Sigmoid colon (tissue), 7 donors: ENCODE measurements at places on chromosomes 6 and 20.

- no peak for DNase-seq
These were observed 7.0 kb downstream of the UNC93A start for GRCh38 chr6:167298127-167298526.

DNA sequence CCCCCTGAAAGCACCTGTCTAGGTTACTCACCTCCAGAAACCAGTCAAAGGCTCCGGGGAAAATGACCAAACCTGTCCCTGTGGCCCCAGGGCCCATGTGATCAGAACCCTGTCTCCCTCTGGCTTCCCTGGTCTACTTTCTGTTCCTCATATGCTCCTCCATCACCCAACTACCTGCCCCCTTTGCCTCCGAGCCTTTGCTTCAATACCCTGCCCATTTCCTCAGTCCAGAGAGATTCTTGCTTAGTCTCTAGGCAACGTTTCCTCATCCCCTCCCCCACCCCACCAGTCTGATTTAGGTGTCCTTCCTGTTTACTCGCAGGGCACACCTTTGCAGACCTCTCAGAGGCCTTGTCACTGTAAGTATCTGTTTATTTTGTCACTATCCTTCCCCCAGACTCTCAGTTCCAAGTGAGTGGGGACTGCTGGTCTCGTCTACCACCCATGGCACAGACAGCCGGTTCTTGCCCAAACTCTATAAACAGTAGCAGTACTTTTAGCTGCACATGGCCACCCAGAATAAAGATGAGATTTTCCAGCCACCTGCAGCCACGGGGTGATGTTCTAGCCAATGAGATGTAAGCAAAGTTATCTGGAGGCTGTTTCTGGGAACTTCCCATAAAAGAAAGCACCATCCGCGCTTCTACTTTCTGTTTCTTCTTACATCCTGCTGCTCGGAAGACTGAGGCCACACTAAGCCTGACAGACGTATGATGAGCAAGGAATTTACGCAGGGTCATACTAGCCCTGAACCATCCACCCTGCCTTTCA lies 13.3 kb downstream of the ELOVL5 start:
- no peak for DNase-seq

DNA sequence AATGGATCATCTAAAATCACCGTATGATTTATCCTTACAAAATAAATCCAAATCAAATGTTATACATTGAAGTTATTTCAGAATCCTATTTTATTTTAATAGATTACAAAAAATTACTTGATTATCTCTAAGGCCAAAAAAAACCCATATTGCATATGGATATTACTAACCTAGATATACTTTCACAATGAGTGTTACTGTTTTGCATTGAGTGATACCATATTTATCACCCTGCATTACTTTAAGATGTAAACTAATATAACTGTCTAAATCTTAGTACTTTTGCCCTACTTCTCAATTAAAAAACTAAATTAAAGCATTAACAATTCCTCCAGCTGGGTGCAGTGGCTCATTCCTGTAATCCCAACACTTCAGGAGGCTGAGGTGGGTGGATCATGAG lies 11.1 kb downstream of the PPIL4 start:
- DNase-seq = no peak

GRCh38 chr6:145863988-145864616 lies 49.5 kb upstream of the FBXO30 start:
- no peak for DNase-seq

GRCh38 chr6:15361197-15361596 lies 115.3 kb downstream of the JARID2 start:
- DNase-seq = no peak

GRCh38 chr6:129510950-129511349 lies 199.0 kb downstream of the ARHGAP18 start:
- no peak for DNase-seq

DNA sequence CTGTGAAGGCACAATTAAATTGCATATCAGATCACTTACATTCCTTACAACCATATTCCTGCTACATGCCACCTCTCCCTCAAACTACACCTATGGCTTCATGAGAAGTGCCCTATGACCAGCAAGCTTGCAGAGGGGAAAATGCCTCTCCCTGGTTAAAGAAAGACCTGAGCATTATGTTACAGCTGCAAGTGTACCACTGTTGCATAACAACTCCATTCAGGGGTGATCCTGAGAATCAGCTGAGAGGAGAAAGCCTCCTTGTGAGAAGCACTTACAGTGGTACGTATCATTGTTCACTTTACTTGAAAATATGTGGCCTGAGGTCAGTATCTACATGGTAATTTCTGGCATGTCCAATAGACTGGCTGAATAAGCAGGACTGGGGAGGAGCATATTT lies 20.0 kb downstream of the PDSS2 start:
- DNase-seq = no peak

- DNase-seq = no peak
These were observed 6.9 kb upstream of the RSPO3 start for GRCh38 chr6:127111526-127111925.

GRCh38 chr6:149235130-149235561 lies 82.4 kb upstream of the TAB2 start:
- no peak for DNase-seq

GRCh38 chr20:43936104-43936770 lies 21.6 kb downstream of the TOX2 start:
- no peak for DNase-seq

DNA sequence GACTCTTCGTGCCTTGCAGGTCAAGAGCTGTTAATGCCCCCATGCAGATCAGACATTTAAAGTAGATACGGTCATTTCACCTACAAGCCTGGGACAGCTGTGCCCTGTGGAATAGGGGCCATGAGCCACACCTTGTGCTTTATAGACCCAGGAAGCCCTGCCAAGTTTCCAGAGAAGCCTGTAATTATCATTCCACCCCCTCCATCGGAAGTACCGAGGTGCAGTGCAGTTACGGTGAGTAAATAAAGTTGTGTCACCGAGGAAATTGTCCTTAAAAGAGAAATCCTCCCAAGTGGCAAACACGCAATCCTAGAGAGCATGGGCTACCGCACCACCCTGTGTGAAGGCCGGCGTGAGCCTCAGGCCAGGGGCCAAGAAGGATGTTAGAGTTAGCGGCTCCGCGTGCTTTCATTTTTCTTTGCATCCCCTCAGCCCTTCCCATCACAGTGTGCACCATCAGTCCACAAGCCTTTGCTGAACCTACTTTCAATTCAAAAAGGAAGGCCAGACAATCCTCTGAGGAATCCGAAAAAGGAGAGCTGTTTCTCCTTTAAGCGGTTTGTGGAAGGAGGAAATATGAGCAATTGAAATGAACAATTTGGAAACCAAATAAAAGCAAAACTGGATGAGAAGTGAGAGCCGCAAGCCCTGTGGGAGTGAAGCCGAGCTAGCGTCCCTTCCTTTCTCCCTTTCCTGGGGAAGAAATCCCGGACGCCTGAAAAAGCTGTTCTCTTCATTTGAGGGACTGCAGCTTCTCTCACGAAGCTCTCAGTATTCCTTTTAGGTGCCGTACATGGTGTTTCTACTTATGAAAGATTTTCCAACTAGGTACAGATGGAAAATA lies 183.3 kb upstream of the PDE10A start:
- no peak for DNase-seq

DNA sequence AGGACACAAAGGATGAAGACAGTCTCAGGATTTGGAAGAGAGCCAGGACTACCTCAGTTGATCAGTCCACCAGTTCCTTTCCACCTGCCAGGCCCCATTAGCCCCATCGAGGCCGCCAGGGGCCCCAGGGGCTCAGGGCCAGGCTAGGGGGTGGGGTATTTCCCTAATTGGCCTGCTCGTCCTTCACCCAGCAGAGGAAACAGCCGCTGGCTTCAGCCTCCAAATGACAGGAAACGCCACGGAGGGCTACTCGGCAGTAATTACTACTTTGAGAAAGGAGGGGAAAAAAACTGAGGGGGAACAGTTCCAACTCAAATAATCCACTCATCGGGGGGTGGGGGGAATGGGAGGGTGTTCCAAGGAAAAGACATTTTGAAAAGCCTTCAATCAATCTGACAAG lies 42.7 kb downstream of the MAFB start:
- DNase-seq = no peak

DNA sequence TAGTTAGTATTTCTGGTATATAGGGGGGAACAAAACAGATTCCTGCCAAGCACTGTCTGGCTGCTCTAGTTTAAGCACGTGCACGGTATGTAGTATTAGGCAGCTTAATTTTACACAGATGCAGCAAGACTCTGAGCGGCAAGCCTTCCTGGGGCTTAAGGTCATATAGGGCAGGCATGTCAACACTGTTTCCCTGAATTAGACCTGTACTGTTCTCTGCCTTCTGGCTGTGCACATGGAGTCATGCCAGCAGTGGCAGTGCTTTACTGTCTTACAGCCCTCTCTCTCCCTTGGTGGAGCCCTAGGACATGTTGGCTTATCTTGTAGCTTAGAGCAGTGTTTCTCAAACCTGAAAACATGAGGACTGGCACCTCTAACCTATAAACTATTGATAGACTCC lies 56.6 kb downstream of the PHF20 start:
- no peak for DNase-seq

DNA sequence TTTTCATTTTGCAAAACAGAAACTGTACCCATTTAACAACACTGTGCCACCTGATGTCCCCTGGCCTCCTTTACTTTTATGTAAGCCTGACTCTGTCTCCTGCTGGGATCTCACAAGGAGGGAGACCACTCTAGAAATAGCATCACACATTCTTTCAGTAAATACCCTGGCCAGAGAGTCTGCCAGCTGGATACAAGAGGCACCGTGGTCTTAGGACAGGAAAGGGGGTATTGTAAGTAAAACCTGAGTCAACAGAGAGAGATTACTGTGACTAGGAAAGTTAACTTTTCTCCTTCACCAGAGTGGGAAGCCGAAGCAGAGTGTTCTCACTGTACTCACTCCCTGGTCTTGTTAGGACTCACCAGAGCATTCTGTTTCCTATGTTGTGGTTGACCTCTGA lies 27.8 kb downstream of the CMTR1 start:
- no peak for DNase-seq

DNA sequence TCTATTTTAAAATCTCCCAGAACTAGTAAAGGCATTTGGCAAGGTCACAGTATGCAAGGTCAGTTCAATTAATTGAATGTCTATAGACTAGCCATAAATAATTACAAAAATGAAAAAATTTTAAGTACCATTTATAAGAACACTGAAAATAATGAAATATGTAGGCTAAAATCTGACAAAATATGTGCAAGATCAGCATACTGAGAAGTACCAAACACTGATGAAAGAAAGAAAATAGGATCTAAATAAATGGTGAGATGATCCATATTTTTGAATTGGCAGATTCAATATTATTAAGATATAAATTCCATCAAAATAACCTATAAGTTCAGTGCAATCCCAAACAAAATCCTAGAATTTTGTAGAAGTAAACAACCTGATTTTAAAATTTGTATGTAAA lies 28.0 kb upstream of the NELFCD start:
- no peak for DNase-seq

DNA sequence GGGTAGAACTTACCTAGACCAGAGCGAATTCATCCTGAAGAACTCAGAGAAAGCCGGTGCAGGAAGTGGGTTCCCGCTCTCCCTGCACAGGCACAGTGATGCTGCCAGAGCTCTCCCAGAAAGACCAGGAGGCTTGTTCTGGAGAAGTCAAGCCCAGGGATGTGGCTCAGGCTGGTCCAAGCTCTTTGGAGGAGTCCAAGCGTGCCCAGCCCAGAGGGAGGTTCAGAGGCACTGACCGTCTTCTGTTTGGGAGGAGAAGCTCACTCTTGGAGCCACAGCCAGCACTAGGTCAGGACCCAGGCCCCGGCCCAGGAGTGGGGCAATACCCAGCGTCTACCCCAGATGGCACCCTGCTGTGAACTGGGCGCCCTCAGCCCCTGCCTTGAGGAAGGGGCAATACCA lies 1.5 kb upstream of the PMEPA1 start:
- peak; percentile 74 for DNase-seq

GRCh38 chr6:15754035-15754705 lies 91.3 kb upstream of the DTNBP1 start:
- no peak for DNase-seq

DNA sequence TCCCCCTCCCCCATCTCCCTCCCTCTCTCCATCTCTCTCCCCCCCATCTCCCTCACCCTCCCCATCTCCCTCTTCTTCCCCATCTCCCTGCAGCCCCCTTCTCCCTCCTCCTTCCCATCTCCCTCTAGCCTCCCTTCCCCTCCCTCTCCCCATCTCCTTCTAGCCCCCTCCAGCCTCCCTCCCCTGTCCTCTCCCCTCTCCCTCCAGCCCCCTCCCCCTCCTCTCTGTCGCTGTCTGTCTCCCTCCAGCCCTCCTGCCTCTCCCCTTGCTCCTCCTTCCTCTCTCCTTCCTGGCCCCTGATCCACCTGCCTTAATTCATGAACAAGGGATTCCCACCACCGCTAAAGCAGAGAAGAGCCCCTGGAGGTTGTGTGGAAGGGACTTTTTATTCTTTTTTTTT lies 26.9 kb upstream of the CHMP4B start:
- no peak for DNase-seq

DNA sequence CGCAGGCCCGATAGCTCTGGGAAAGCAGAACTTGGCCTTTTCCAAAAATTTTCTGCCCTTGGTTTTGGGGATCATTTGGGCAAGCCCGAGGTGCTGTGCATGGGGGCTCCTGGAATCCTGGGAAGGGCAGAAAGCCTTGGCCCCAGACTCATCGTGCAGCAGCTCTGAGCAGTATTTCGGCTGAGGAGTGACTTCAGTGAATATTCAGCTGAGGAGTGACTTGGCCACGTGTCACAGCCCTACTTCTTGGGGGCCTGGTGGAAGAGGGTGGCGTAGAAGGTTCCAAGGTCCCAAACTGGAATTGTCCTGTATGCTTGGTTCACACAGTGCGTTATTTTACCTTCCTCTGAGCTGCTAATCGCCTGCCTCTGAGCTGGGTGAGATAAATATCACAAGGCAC lies 1.1 kb upstream of the BMP2 start:
- DNase-seq = no peak

DNA sequence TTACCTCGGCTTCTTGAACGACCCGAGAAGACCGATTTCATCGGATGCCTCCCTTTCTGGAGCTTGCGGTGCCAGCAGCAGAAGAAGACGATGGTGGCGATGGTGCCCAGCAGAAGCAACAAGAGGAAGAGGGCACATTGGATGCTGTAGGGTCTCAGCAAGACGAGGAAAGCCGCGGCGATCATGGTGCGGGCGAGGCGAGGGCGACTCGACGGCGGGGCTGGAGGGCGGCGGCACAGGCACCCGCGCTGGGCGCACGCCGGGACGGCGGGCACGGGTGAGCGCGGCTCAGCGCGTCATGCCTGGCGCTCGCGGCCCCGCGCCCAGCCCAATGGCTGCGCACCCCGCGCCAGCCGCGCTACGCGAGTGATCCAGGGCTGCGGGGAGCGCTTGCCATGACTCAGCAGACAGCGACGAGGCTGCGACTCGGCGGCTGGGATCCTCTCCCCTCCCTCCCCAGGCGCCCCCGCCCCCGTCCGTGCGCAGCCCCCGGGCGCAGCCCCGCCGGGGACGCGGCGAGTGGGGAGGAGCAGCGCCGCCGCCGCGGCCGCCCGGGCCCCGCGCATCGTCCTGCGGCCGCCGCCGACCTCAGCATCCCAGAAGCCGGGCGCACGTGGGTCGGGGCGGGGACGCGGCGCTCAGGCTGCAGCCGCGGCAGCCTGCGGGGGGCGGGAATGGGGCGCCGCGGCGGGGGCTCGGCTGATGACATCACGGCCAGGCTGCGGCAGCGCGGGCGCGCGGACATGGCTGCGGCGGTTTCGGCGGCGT lies at the start of gene BEND6:
Gene BEND6, plus strand, starts transcription at position 705 of the 768 bp plus-strand sequence. CDS start 26,704 bp downstream, outside the sequence.
- DNase-seq = peak; percentile 77
